ENCODE measurements at places on chromosomes 2 and 18. TPM values are rescaled to one million over a fixed set of nuclear protein-coding genes. Genes with fewer than 3 reads are reported as not detected.

MGAT4A gene
- not detected for total RNA-seq

BOLL gene
- not detected for total RNA-seq

DSC1 gene
- total RNA-seq = not detected

HOXD11 gene
- total RNA-seq = 6.6 TPM

SP5 gene
- total RNA-seq = not detected
